ENCODE measurements at places on chromosomes 1 and 21.

DNA sequence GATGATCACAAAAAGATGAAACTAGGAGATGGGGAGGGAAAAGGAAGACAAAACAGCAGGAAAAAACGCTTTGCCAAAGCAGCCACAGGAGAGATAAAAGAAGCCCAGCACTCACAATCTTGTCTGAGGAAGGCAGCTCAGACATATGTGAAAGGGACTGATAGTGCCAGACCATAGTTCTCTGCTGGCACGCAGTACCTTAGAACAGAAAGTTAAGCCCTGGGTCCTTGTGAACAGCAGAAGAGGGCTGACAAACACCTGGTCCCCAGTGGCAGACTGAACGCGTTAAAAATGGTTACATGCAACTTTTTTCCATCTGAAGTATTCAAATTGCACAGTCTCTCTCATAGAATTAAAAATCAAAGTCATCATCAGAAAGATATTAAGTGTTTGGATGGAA lies 433.2 kb upstream of the ADAMTS5 start:
- DNase-seq = no peak

GRCh38 chr1:43524804-43525203 lies 5.9 kb upstream of the PTPRF start:
- no peak for DNase-seq

- DNase-seq = no peak
Measured at GRCh38 chr1:11948822-11949458, 14.4 kb downstream of the PLOD1 start.

- DNase-seq = no peak
Measured at GRCh38 chr1:247468481-247469140, 10.7 kb upstream of the OR2B11 start.

DNA sequence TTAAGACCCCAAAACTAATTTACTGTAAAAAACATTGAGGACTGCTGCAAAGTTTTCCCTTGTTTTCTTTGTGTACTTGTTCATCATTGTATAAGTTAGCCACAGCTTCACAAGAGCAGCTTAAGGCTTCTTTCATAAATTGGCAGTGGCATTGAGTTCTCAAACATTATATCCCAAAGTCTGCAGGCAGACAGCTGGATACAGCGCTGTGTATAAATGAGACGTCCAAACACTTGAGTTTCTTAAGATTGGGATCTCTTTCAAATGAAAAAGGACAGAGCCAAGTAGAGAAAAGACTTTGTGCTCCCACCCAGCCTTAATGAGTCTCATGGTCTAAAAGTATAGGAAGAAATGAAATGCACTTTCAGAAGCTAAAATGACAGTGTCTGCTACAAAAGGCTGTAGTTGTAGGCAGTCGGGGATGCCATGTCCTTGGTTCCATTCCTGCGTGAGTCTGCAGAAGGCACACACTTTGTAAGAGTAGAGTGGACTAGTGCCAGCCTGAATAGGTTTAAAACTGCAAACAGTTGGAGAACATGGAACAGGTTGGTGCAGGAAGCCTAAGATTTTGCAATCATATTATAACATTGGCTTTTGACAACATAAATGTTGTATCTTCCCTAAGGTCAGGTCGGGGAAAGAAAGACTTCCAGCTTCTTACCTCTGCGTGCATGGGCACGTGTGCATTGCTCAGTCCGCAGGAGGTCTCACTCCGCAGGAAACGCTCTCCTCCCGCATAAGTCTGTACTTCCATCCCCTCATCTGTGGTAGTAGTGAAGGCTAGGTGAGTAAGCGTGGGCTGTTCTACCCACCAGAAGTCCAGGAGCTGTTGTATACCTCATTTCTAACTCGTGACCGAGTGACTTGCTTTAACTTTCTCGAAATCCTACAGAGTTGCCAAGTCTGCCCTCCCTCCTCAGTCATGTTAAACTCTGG lies 94.4 kb downstream of the CD247 start:
- no peak for DNase-seq

GRCh38 chr1:241217516-241217915 lies 139.5 kb downstream of the RGS7 start:
- DNase-seq = no peak

GRCh38 chr1:214075305-214075998 lies 87.7 kb downstream of the PROX1 start:
- no peak for DNase-seq

DNA sequence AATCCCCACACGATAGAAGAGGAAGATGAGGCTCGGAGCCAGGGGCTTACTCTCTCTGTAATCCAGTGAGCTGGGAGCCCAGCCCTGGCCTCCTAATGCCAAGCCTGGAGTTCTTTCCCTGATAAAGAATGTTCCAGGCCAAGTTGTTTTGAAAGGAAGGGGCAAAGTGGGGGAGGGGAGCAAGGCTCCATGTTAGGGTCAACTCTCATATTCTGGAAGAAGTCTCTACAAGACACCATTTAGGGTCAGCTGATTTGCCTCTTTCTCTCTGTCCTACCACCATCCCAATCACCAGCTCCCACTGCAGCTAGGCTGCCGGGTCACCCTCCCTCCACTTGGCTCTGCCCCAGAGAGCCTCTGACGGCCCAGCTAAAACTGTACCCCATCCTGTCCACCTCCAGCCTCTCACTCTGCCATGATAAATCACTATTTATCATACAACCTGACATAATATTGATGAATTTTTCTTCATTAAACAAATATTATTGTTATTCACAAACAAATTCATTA lies 95.0 kb downstream of the GLIS1 start:
- DNase-seq = no peak

DNA sequence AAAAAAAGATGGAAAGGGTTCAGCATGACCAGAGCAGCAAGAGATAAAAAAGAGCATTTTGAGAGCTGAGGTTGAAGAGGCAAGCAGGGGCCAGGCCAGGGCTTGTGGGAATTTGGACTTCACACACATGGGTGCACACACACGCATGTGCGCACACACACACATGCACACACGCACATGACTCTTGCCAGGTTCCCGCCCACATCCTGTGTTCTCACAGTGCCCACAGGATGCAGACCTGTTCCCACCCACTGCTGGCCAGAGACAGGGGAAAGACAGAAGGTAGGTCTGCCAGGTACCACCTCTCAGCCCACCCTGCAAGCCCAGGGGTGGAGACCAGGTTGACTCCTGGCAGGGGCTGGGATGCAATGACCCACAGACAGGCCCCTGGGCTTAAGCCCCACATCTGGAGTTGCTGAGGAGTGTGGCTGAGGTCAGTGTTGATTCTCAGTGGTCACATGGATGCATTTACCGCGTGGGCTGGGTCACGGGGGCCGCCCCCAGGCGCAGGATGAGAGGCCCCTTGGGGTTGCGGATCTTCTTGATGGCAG lies 4.4 kb downstream of the COL16A1 start:
- DNase-seq = no peak

DNA sequence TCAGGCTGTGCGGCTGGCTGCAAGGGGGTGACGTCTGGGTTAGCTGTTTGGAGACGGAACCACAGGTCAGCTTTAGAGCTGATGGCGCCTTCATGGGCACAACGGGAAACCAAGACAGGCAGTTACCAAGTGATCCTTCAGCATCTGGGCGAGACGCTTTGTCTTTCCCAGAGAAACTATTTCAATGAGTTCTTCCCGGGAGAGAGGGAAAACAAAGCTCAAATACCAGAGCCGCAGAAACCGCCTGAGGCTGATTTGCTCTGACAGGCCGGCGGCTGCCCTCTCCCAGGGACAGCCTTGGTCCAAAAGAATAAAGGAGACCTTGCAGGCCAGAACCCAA lies 76.5 kb downstream of the CD58 start:
- DNase-seq = no peak

- no peak for DNase-seq
Measured at GRCh38 chr1:15771836-15772515, 13.4 kb downstream of the FBLIM1 start.

DNA sequence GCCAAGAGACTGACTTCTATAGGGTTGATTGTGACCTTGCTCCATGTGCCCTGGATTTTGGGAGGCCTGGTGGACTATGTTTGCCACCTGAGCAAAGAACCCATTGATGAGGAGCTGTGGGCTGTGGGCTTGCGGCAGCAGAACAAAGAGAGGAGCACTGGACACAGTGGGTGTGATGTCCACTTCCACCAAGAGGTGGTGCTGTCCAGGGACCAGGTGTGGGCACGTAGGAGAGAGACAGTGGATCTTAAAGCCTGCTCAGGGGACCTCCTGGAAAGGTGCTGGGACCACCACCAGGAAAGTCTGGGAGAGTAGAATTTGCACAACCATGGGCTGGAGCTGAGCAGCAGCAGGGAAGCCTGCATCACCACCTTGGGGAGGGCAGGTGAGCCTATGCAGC lies 106.7 kb upstream of the ETS2 start:
- no peak for DNase-seq

DNA sequence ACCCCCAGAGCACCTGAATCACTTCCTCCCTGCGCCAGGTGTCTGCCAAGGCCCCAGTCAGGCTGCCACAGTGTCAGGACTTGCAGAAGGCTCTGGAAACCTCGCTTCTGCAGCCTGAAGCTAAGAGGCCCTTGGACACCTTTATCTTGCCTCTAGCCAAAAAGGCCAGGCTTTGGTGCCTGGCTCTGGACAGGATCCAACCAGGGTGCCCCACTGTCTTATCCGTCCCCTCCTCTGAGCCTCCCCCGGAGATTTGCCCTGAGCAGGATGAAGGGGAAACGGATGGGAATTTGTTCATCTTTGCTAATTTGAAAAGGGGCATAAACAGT lies 12.8 kb upstream of the CLSTN1 start:
- DNase-seq = no peak

GRCh38 chr1:14775434-14775833 lies 176.9 kb downstream of the KAZN start:
- DNase-seq = no peak

- no peak for DNase-seq
Measured at GRCh38 chr1:23366146-23366545, 3.5 kb downstream of the ZNF436 start.

DNA sequence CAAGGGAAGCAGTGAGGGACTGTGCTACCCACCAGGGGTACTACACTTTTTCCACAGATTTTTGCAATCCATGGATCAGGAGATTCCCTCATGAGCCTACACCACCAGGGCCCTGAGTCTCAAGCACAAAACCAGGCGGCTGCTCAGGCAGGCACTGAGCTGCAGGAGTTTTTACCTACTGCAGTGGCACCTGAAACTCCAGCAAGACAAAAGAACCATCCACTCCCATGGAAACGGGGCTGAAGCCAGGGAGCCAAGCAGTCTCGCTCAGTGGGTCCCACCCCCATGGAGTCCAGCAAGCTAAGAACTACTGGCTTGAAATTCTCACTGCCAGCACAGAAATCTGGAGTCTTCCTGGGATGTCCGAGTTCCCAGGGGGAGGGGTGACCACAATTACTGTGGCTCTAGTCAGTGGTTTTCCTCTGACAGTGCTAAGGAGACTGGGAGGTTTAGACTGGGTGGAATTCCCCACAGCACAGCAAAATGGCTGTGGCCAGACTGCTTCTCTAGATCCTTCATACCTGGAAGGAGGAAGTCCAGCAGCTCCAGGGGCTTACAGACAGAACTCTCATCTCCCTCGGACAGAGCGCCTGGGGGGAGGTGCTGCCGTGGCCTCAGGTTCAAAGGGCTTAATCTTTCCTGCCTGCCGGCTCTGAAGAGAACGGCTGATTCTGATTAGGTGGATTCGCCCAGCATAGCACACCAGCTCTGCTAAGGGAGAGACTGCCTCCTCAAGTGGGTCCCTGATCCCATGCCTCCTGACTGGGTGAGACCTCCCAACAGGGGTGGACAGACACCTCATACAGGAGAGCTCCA lies 437.8 kb downstream of the LTN1 start:
- no peak for DNase-seq

- no peak for DNase-seq
Measured at GRCh38 chr1:1907098-1907736, 7.8 kb upstream of the CALML6 start.

DNA sequence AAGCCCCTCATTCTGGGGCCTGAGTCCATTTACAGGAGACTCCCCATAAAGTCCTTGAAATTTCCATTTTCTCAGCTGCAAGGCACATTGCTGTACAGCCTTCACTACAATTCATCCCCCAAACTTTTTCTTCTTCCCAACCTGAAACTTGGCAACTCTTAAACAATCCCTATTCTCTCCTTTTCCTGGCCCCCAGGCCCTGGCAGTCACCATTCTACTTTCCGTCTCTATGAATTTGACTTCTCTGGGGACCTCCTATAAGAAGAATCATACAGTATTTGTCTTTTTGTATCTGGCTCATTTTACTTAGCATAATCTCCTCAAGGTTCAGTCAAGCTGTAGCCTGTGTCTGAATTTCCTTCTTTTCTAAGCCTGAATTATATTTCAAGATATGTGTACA lies 332.9 kb downstream of the PCP4 start:
- no peak for DNase-seq

GRCh38 chr1:6073480-6074053 lies 27.9 kb downstream of the KCNAB2 start:
- DNase-seq = no peak

- DNase-seq = no peak
Measured at GRCh38 chr1:20538227-20538626, 14.1 kb upstream of the FAM43B start.

- no peak for DNase-seq
Measured at GRCh38 chr1:96538111-96538641, 183.4 kb upstream of the PTBP2 start.

- no peak for DNase-seq
Measured at GRCh38 chr1:48966583-48966982, 189.9 kb upstream of the BEND5 start.

DNA sequence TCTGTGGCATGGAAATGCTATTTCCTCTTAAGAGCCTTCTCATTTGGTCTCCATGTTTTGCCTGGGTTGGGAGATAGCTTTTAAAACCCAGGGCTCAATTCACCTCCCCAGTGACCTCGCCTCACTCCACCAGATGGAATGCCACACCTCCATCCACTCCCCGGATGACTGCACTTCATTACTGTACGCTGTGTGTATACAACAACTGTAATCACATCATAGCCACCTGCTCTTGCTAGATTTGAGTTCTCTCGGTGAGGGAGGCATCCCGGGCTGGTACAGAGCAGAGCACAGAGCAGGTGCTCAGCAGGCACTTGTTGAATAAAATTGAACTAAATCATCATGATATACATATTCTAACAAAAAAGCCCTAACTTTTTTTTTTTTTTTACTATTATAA lies 26.0 kb downstream of the SDE2 start:
- no peak for DNase-seq

DNA sequence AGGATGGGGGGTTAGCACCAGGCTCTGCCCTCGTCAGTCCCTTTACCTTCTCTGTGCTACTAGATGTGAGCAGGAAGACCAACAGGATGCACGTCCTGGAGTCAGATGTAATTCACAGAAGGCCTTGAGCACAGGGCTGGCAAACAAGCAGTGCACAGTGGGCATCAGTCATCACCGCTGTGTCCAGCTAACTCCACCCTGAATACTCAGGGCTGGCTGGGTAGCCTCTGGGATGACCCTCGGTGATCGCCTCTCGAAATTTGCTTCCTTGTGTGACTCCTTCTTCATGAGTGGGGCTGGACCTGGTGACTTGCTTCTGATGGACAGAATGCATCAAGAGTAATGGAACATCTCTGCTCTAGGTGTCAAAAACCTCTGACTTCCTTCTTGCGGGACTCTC lies 92.2 kb upstream of the TMPRSS2 start:
- DNase-seq = no peak

GRCh38 chr1:93556291-93556690 lies 108.4 kb downstream of the FNBP1L start:
- no peak for DNase-seq

Measured in activated T-cell treated with anti-CD3 and anti-CD28 coated beads for 48 hours (primary cell).